T-helper 22 cell (primary cell): ENCODE measurements at places on chromosomes 11 and 22.

DNA sequence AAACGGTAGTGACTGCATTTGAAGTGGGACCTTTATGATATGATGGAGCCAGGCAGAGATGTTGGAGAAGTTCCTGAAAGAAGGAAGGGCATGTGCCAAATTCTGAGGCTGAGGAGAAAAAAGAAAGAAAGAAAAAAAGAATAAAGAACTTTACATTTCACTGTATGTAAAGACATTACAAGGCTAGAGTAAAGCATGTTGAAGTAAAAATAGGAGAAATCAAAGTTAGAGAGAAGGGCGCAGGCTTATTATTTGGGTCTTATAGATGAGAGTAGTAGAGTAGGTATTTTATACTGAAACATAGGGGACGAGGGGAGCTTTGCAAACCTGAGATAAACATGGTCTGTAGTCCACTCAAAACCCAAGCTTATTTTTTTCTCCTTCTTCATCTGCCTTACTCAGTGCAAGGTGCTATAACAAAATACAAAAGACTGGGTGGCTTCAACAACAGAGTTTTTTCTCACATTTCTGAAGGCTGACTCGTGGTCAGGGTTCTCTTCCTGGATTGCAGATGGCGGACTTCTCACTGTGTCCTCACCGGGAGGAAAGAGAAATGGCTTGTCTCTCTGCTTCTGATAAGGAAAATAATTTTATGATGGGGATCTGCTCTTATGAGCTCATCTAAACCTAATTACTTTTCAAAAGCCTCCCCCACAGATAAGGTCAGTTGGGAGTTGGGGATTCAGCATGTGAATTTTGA, 2.7 kb downstream of the HBG1 start:
- DNase-seq = no peak

DNA sequence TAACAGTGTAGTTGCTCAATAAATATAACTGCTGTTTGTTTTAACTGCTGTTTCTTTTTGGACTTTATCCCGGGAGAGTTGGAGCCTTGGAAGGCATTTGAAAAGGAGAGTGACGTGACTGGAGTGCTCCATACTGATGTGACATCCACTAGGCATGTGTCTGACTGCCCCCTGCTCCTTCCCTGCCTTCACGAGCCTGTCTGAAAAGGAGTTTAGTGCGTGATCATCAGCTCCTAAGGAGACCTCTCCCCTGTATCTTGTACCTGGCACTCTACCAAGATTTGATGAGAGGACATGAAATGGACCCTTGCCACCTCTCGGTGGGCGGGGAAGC, 22.9 kb downstream of the ZBTB16 start:
- no peak for DNase-seq

DNA sequence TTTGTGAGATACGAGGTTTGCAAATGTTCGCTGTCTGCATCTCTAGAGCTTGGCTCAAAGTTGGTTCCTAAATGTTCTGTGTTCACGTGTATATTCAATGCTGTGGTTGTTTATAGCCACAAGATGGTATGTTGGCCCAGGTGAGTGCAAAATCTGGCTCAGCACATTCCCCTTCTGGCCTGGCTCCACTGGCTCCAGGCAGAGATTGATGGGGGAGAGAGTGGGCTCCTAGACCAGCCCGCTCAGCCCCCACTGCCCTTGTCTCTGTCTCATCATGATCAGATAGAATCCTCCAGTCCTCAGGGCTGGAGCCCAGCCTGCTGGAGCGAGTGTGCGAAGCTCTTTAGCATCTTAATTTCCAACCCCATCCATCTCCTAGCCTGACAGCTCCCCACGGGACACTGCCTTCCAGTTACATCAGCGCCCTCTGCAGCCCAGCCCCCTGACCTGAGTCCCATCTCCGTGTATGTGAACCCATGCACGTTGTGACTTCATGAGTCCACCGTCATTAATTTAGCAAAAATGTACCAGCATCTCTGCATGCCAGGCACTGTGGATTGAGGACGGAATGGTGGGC, 2.0 kb downstream of the P2RX3 start:
- DNase-seq = no peak

GRCh38 chr22:48481748-48482147, 1345.9 kb downstream of the BRD1 start:
- DNase-seq = no peak

- DNase-seq = no peak
Observed at GRCh38 chr11:78425399-78426070, 7.9 kb upstream of the GAB2 start.

GRCh38 chr11:86069408-86070101, 671 bp upstream of the PICALM start:
- DNase-seq = no peak

- no peak for DNase-seq
Observed at GRCh38 chr11:116694815-116695590, 77.8 kb downstream of the BUD13 start.

- DNase-seq = no peak
Observed at GRCh38 chr22:33299245-33299956, 241.2 kb upstream of the SYN3 start.

DNA sequence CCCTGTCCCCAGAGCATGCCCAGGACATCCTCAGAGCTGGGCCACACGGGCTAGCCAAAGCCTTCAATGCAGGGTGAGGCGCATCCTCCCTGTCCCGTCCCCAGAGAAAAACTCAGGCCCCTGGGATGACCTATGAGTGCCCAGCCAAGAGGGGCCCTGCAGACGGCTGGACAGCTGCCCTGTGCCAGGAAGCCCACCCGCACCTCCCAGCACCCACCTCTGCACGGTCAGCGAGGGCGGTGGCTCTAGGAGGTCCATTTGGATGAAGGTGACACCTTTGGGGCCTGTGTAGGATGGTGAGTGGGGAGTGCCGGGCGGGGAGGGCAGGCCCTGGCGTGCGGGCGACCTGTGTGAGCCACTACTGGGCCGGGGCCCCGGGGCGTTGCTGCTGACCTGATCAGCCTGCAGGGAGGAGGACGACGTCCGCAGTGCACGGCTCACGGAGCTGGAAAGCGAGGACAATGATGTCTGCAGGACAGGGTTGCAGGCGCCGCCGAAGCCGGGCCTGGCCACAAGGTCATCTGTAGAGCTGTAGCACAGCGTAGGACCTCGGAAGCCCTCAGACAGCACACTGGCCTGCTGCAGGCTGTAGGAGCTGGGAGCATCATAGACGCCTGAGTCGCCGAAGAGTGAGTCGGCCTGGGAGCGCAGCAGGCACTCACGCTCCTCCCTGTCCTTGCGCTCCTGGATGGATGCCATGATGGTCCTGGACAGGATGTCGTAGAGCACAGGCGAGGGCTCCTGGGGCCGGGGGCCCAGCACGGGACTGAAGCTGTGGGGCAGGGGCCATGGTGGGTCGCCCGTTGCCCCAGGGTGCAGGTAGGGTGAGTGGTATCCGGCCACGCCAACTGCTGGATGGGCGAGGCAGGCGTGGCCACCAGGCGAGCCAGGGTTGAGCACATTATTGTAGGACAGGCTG, 180.5 kb downstream of the IGLL1 start:
- no peak for DNase-seq

- DNase-seq = no peak
Observed at GRCh38 chr11:40219401-40219800, 1240.1 kb downstream of the LRRC4C start.

DNA sequence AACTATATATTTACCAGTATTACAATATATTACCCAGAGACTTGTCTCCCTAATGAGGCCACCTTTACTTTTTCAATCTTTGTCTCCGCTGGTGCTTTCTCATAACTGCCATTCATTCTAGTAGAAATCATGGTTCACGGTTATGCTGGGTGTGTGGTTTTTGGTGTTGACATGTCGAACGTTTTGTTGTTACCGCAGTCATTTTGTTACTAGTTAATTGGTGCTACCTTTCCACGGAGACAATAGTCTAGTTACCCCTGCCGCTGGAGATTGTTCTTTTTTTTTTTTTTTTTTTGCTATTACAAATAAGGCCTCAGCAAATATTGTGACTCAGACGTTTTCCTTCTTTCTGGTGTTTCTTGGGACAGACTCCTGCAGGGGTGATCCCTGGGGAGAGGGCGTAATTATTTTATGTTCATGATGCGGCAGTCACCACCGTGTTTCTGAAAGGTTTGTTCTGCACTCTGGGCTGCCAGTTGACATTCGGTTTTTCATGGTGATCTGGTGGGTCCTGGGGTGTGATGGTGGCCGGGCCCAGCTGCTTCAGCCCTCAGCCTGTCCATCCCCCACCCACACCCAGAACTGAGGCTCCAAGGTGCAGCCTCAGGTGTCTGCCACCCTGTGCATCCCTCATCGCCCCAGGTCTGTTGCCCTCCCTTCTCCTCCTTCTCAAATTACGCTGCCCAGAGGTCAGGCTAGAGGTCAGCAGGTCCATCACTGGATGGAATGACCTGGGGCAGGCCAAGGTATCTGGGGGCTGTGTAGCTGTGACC, 28.6 kb downstream of the LRP5 start:
- DNase-seq = no peak

DNA sequence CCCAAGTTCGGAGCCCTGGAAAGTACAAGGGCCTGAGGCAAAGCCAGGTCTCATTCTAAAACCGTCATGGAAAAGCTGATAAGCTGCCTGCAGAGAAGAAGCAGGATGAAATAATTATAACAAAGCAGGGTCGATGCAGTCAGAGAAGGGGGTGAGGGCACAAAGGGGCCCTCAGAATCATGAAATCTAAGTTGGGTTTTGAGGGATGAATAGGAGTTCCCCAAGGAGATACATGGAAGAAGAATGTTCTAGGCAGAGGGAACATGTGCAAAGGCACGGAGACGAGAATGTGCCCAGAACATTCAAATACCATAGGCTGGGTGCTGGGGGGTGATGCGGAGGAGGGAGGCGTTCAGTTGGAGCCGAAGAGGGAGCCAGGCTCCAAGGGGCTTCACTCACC, 25.0 kb downstream of the IGLL1 start:
- no peak for DNase-seq

DNA sequence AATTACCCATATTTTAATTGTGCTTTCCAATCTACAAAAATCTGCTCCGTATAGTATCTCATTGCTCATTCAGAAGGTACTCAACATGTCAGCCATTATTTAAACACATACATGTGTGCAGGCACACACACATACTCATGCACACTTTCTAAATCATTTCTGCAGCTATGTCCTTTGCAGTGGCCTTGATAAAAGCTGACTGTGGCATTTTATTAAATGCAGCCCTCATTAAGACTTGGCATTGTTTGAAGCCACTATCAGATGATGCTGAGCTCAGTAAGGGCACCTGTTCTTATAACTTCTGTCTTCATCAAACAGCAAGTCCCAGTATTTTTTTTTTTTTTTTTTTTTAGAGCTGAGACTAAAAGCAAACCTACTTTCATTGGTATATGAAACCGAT, 1071.9 kb upstream of the CCDC90B start:
- no peak for DNase-seq

DNA sequence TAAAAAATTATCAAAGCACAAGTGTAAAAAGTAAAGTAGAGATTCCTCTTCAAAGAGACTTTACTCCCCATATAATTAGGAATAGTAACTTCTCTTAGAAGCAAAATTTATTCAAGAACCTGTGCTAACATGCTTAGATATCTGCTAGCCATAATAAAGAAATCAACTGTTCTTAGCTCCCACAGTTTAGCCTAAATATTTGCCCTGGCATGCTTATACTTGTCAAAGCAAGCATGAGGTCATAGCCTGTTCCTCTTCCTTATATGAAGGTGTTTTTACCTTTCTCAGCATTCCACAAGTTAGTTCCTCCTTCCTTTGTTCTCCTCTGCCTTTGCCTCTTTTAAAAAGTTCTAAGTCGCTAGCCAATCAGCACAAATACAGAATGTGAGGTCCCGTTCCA, 30.3 kb downstream of the RIC3 start:
- DNase-seq = no peak

- no peak for DNase-seq
Observed at GRCh38 chr11:116567721-116568242, 205.0 kb downstream of the BUD13 start.

DNA sequence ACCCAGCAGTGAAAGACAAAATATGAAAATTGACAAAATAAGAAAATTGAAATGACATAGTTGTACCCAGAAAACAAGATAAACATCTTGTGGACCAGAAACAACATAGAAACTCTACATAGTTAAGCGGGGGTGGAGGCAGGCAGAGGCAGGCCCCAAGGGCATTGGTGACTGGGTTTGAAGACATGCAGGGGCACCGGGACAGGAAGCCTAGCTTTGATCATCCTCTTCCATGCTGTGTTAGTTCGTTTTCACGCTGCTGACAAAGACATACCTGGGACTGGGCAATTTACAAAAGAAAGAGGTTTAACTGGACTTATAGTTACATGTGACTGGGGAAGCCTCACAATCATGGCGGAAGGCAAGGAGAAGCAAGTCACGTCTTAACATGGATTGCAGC, 33.5 kb upstream of the CRTAM start:
- DNase-seq = no peak

GRCh38 chr11:133710241-133710640, 135.1 kb downstream of the SPATA19 start:
- DNase-seq = no peak

DNA sequence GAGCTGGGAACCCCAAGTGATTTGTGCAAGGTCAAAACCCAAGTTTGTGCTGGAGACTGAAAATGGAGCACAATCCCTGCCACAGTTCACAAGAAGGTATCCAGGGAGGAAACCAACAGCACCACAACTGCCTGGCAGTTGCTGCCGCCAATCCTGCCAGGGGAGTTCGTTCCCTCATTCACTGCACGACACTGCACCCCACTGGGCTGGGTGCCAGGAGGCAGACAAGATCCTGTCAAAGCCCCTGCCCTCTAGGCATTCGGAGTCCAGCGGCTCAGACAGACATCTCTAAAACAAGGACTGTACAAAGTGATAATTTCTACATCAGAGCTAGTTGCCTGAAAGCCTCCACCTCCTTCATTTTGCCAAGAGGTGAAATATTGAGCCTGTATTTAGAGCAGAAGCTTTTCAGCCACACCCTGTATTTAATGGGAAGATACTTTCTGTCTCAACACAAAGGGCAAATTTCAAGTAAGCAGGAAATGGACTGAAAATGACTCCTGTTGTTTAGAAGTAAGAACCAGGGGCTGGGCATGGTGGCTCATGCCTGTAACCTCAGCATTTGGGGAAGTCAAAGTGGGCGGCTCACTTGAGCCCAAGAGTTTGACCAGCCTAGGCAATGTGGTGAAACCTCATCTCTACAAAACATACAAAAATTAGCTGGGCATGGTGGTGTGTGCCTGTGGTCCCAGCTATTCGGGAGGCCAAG, 277.4 kb upstream of the NARS2 start:
- DNase-seq = no peak

DNA sequence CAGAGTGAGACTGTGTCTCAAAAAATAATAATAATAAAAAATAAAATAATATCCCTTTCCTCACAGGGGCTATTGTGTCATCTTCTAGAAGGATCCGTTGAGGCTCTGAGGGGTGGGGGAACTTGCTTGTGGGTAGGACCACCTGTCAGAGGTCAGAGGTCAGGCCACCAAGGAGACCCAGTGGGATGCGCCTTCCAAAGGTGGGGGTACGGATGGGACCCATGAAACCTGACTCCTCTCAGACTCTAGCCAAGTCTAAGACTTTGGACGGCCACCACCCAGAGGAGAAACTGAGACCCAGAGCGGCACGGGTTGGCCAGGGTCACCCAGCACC, 367 bp upstream of the MMP11 start:
- no peak for DNase-seq

- no peak for DNase-seq
Observed at GRCh38 chr22:43642319-43643206, 169.5 kb downstream of the EFCAB6 start.
